ENCODE measurements at places on chromosomes 12 and 14.

GRCh38 chr12:91866566-91866965, 279.1 kb downstream of the BTG1 start:
- DNase-seq = no peak

- DNase-seq = no peak
Measured at GRCh38 chr12:8065991-8066594, at the start of gene C3AR1. Gene C3AR1, minus strand, starts transcription at chr12:8066359. Its CDS starts 6,174 bp downstream, at chr12:8060185.

DNA sequence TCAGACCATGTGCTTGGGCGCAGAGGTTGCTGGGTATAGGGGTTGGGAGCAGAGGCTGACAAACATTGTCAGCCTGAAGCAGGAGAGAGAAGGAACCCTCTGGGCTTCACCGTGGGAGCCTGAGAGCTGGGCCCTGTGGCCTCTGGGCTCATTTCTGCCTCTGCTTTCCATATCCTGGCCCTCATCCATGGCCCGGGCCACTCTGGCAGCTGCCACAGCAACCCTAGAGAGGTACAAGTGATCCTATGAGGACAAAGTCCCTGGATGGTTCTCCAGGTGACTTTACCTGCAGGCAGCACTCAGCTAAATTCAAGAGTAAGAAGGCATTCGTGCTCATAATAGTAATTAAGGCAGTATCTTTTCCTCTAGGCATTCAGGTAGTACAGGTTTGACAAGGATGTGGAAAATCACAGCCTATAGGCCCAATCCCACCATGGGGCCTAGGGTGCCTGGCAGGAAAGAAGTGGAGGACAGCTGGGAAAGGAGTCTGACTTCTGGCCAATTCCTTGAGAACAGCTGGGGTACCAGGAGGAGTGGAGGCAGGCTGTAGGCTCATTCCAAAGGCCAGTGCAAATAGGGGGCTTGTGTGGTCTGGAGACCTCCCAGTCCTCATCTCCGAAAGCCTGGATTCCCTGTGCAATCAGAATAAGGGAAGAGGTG, 3.6 kb upstream of the TTC7B start:
- no peak for DNase-seq

DNA sequence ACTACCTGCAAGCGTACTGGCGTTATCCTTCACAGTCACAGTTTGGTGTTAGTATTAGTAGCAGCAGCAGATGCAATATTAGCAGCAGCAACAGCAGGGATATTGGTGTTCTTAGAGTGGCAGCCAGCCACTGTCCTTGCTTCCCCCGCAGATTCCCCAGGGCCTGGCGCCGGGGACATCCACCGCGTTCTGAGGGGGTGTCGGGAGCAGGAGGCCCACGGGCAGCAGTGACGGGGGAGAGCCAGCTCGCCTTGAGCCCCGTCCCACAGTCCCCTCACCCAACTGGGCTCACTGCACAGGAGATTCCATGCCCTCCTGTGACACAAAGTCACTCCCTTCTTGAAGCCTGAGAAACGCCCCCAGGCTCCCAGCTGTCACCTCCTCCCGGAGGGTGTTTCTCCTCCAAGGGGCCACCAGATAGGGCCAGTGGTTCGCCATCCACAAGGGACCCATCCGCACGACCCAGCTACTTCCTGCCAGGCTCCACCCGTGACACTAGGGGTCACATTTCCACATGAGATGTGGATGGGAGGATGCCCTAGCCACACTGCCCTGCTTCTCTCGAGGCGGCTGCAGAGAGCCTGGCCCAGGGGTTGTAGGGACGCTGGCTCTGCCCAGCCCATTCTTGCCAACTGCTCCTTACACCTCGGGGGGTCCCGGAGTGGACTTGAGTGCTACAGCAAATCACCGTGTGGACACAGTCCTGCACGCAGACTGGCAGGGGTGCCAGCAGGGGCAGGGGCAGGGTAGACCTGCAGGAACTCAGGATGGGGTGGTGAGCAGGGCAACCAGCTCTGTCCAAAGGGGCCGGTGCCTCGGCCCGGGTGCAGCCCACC, 123.1 kb downstream of the PIWIL1 start:
- no peak for DNase-seq

DNA sequence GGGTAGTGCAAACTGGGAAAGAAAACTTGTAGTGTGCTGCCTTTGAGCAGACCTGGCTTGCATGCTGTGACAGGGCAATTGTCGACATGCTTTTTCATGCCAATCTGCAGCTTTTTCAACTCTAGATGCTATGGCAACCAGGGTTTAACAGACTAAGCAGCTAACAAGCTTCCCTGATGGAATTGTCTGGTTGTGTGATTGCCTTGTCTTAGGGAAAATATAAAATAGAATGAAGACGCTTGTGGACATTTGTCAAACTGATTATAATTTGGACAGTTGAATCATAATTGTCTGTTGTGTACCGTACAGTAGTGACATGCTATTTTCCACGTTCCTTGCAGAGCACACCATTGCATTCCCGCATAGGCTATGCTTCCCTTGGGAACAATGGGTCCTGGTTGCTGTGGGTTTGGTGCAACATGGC, 113.0 kb downstream of the FOXG1 start:
- no peak for DNase-seq
